ENCODE measurements at places on chromosomes 16 and 17. TPM values are rescaled to one million over a fixed set of nuclear protein-coding genes. Genes with fewer than 3 reads are reported as not detected.

DNA sequence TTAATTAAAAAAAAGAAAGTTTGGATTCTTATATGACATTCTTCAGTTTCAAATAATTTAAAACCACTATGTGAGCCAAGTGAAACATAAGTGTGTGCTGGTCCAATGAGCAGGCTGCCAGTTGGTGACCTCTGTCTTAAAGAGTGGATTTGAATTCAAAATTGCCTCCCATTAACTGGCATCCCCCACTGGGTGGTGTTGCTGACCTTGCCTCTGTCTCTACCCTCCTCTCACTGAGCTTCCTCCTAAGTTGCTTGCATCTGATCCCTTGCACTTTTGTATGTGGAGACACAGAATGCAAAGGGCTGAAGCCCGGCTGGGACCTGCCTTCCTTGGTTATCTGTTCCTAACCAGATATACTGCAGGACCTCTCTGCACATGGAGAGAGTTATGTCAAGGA lies 160.6 kb downstream of the CYLD start:
- no peak for DNase-seq

Gene FDXR
- total RNA-seq: 21.9 TPM

Gene CCDC40
- 5.8 TPM for total RNA-seq

Gene KRTAP4-4
- 0.84 TPM for total RNA-seq

DNA sequence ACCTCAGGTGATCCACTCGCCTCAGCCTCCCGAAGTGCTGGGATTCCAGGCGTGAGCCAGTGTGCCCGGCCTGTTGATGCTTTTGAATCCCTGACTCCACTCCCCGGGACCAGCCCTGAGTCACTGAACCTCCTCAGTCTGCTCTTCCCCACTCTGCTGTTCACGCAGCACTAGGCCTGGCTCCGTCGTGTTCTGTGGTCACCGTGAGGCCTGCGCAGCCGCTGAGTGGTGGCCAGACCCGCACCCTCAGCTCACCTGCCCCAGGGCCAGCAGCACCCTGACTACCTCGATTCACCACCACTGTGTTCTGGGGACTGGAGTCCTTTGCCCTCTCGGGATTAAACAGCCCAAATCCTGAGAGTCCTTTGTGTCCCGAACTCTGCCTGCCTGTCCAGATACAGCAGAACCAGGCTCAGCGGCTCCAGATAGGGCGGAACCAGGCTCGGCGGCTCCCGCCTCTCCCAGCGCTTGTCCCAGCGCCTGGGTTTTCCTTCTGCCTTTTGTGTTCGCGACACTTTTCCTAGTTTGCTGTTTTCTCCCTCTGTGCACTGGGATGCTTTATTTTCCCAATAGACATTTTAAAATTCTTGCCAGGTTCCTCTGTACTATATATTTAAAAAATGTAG lies 58.6 kb upstream of the ENDOV start:
- DNase-seq: no peak

Gene CACNA1G
- 2.0 TPM for total RNA-seq

DNA sequence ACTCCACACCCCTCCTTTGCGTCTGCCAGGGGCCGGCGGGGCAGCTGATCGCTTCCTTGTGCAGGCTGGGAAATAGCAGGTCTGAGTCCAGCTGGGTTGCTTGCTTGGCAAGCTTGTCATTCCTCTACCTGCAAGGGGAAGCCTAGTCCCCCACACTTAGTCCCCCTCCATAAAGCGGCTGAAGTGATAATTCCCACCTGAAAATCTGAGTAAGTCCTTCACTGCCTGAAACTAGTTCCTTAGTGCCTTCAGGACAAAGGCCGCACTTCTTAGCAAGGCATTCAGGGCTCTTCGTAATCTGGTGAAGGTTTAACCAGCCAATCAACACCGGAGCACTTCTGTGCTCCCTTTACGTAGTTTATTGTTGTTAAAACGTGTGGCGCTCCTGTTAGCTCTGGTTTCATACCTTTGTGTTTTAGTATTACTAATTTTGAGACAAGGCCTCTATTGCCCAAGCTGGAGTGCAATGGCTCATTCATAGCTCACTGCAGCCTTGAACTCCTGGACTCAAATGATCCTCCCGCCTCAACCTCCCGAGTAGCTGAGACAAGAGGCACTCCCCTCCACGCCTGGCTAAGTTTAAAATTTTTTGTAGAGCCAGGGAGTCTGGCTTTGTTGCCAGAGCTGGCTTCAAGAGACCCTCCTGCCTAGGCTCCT lies 817 bp downstream of the PSKH1 start:
- DNase-seq: no peak

- DNase-seq: no peak
These were observed 15.4 kb upstream of the CCL22 start for GRCh38 chr16:57343221-57343620.

- DNase-seq: no peak
These were observed 328 bp downstream of the LLGL1 start for GRCh38 chr17:18225642-18226283.

Gene SOCS1
- 9.1 TPM for total RNA-seq

Gene C17orf100
- total RNA-seq: 3.3 TPM

Gene C16orf95
- 1.8 TPM for total RNA-seq

Gene RAB37
- total RNA-seq: not detected

Gene CACNG3
- not detected for total RNA-seq

DNA sequence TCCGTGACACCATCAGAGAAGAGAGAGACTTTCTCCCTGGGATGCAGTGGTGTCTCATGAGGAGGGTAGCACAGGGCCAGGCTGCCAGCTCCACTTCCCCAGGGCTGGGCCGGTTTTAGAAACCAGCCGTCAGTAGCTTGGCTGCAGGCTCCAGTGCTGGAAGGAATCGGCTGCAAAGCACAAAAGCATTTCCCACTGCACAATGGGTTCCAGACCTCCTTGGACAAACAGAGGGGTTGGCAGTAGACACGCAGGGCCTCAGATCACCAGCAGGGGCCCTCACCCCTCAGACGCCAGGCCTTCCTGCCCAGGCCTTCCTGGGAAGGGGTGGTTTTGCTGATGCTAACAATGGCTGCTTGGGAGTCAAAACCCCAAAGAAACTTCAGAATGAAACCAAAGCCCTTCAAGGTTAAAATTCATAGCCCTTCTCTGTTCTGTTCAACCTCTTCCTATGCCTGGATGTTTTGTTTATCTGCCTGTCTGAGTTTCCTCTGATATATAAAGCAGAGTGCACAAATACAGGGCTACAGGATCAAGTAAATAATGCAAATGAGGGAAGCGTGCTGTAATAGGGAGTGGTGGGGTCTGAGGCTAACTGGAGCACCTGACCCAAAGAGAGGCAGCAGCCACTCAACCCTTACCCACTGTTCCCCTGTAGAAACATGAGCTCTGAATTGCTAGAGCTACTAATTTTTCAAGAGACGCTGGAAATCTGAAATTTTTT lies 26.2 kb downstream of the TEKT5 start:
- DNase-seq: no peak

DNA sequence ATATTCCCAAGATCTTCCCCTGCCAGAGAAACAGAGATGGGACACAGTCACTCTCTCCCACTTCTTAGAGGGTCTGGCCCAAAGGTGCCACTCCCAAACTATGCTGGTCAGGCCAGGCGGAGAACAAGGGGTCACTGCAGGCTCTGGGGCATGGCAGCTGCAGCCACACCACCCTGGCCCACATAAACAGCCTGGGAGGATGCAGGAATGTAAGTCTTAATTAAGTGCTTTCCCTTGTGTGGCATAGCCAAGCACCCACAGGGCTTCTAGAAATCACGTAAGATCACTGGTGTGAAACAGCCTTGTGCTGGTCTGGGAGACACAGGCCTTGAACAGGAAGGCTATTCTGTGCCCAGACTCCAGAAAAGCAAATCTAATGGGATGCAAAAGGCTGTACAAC lies 31.5 kb downstream of the ABCC12 start:
- DNase-seq: no peak

DNA sequence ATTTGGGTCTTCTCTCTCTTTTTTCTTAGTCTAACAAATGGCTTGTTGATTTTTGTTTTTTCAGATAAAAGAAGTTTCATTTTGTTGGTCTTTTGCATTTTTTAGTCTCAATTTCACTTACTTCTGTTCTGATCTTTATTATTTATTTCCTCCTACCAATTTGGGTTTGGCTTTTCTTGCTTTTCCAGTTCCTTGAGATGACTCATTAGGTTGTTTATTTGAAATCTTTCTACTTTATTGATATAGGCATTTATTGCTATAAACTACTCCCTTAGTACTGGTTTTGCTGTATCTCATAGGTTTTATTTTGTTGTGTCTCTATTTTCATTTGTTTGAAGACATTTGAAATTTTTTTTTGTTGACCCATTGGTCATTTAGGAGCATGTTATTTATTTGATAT lies 152.2 kb upstream of the MPHOSPH6 start:
- DNase-seq: no peak

GRCh38 chr17:81991684-81992305 lies 14.4 kb downstream of the ASPSCR1 start:
- DNase-seq: peak; percentile 53

GRCh38 chr16:63617990-63618763 lies 1503.7 kb downstream of the CDH11 start:
- DNase-seq: no peak

DNA sequence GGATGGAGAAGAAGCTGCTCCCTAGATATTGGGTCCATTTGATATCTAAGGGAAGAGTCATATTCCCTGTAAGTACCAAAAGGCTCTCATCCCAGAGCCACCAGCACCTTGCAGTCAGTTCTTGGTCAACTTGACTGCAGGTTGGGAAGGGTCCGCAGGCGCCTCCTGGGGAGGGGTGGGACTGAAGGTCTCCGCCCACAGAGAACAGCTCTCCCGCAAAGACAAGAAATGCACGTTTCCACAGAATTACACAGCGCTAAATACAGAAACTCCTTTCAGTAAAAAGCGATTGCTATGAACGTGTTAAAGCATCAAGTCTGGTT lies 864 bp upstream of the CTCF start:
- DNase-seq: no peak

Gene TELO2
- 23.1 TPM for total RNA-seq

DNA sequence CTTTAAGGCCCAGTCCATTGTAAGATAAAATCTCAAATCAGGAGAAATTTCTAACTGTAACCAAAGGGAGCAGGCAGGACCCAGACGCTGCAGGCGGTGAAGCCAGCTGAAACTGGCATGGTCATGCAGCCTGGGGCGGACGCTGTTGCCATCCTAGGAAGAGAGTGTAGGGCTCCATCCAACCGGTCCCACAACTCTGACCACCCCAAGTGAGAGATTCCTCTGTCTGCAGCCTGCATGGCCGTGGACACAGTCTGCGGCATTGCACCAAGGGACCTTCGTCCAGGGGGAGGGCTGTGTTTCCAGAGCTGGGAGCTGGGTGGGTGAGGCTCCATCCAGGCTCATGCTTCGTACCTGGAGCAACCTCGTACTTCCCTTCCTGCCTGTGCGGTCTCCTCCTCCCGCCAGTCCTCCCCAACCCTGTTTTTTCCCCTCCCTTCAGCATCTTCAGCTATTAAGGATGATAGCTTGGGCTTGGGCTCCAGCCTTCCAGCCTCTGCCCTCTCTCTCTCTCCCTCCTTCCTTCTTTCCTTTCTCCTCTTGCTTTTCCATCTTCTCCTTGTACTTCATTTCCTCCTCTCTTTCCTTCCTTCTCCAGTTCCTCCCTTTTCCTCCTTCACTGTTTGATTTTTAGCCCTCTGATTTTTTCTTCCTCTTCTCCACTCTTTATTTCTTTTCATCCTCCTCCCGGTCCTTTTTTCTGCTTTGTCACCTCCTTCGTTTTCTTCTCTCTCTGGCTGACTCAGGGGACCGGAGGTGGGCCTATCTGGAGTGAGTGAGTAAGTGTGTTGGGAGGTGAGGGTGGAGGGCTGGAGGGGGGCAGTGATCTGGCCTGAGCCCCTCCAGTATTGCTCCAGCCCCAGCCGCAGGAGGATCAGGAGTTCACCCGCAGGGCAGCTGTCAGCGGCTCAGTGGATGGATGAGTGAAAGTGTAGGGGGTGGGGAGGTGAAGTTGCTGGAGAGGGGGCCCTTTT lies 17.0 kb upstream of the LHX1 start:
- DNase-seq: no peak

- DNase-seq: no peak
These were observed 2.9 kb downstream of the RPL38 start for GRCh38 chr17:74206332-74206818.

Gene HCRT
- not detected for total RNA-seq

DNA sequence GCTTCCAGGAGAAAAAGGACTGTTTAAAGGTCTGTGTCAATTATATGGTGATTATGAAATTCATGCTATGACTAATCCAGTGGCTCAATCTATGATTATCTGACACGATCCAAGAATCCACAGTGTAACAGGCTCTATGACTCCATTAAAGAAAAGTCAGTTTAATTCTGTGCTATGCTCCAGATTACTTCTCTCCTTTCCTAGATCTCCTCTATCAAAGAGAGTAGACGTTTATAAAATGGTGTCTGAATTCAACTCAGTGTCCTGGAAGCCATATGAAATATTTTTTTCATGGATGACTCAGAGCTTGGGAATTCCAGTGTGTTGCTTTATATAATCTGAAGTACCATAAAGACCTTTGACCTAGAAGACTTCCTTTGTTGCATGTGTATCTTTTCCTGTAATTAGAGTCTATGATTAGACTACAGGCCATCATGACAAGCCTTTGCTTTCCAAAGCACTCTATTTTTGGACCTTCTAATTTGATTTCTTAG lies 27.0 kb upstream of the NF1 start:
- no peak for DNase-seq
